ENCODE measurements at places on chromosomes 1 and 21.

- DNase-seq: no peak
Measured at GRCh38 chr1:172810480-172811175, 151.7 kb downstream of the FASLG start.

DNA sequence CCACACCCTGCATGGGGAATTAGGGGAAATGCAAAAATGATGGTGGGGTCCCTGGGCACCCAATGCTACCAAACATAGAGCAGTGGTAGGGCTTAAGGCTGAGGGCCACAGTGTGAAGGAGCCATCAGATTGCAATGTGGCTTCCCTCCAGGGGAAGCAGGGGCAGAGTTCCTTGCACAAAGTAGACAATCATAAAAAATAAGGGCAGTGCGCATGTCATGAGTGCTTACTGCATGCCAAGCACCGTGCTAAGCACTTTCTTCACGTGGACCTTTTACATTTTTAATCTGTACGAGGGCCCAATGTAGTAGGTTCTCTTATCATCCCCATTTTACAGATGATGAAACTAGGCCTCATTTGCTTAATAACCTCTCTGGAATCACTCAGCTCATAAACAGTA is 56.6 kb downstream of the DDX20 start:
- no peak for DNase-seq

GRCh38 chr1:77888081-77888780 is at the start of gene NEXN:
Gene NEXN (plus strand): TSS chr1:77888624. CDS start chr1:77916107, 27,483 bp downstream.
- DNase-seq: no peak

- DNase-seq: no peak
Measured at GRCh38 chr1:5451671-5452070, 540.6 kb downstream of the NPHP4 start.

- no peak for DNase-seq
Measured at GRCh38 chr1:43153443-43153842, 18.6 kb downstream of the EBNA1BP2 start.

Data from DMS153 (cell line).